ENCODE measurements at places on chromosomes 3 and 15. TPM values are rescaled to one million over a fixed set of nuclear protein-coding genes. Genes with fewer than 3 reads are reported as not detected.

The TMCO5A gene
- total RNA-seq: not detected

The ARNT2 gene
- total RNA-seq: 1.2 TPM

The PLXND1 gene
- 95.2 TPM for total RNA-seq

The GPR149 gene
- total RNA-seq: not detected

The SLC2A2 gene
- total RNA-seq: 0.11 TPM

The GP5 gene
- not detected for total RNA-seq

The COL7A1 gene
- total RNA-seq: 678 TPM

The THBS1 gene
- total RNA-seq: 10,188 TPM

The IL20RB gene
- 1.6 TPM for total RNA-seq

The GPR15 gene
- not detected for total RNA-seq

The NDUFB4 gene
- 39.8 TPM for total RNA-seq

The BOC gene
- 15.7 TPM for total RNA-seq

The B3GALNT1 gene
- 14.6 TPM for total RNA-seq

The PP2D1 gene
- total RNA-seq: not detected

The PLSCR4 gene
- 11.0 TPM for total RNA-seq

The TRPM1 gene
- total RNA-seq: not detected

The CCDC9B gene
- total RNA-seq: 34.8 TPM
